Hippocampal formation (tissue), 2 donors: ENCODE measurements at places on chromosomes 5 and 9.

GRCh38 chr5:74326571-74327338 is 313.8 kb downstream of the ENC1 start:
- DNase-seq: no peak

GRCh38 chr5:10301266-10301665 is 6.4 kb downstream of the CMBL start:
- DNase-seq: no peak

DNA sequence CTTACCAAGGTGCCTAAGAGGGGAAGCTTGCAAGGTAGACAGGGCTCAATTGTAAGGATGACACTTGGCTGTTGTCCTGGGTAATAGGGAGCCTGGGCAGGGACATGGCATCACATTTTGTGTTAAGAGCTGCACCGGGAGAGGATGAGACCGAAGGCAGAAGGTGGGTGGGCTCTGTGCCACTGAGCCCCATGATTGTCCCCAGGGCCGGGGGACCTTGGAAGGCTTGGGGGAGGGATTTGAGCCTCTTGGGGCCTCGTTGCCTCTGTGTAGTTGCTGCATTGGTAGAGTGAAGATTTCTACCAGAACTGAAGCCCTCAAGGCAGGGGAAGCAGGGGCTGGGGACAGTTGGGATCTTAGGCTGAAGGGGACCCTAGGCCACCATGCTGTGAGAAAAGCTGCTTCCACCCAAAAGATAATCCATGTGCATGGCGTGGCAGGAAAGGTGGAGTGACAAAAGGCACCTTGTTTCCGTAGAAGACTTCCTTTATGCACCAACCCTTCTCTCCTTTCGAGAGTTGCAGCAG is 11.9 kb downstream of the FGF18 start:
- no peak for DNase-seq

DNA sequence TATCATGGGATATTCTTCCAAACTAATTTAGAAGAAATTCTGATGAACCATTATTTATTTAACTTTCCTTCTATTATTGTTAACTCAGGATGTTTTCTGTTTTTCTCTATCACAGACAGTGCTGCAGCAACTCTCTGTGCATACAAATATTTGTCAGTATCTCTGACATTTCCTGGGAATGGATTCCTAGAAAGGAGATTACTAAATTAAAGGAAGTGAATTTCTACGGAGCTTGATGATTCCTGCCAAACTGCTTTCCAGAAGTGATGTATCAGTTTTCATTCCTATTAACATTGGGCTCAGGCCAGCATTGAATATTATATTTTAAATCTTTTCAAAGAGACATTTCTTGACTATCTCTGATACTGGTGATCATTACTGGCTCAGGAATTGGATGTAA is 26.0 kb upstream of the MAST4 start:
- no peak for DNase-seq

- DNase-seq: no peak
These were observed 18.3 kb downstream of the TNIP1 start for GRCh38 chr5:151062405-151063141.

- DNase-seq: no peak
These were observed 27.5 kb downstream of the CDH6 start for GRCh38 chr5:31221001-31221400.

DNA sequence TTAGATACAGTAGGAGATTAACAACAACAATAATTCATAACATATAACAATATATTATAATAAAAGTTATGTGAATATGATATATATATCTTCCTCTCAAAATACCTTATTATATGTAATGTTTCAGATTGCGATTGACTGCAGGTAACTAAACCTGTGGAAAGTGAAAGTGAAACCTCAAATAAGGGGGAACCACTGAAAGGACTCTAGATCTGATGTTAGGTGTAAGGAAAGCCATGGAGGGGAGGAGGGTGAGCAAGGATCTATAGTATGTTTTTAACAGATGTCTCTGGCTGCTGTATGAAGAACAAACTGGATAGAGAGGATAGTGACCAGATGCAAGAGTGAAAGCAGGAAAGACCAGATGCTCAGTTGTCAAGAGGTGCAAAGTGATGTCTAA is 5.8 kb upstream of the FSTL4 start:
- DNase-seq: no peak

DNA sequence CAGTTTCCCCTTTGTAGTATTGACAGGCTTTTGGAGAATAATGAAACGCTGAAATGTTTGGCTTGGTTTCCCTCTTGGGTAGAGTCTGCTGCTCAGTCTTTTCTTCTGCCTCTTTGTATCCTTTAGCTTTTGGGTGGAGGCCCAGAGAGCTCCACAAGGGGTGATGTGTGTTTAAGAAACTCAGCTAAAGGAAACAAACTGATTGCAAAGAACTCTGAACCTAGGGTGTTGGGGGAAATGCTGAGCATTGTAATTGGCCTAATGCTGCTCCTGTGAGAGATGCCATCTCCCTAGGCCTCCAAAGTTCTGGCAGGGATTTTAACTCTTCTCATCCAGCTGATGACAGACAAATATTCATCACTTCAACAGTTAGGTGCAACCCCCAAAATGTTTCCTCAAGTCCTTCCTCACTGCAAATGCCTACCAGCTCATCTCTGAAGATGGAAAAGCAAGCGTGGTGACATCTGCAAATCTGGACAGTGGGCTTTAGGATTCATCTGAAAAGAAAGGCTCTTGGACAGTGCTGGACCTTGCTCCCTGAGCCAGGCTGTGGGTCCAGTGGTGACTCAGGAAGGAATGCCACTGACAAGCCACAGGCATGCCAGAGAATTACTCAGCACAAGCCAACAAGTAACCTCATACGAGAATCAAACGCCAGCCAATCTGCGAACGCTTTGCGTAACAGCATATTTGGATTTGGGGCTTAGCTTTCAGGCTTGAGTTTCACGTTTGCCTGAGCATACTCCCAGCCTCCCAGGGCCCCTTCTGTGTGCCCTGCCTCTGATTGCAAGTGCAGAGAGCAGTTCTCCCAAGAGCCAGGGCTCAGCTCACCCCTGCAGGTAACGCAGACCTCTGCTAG is 30.5 kb upstream of the ZSWIM6 start:
- no peak for DNase-seq

DNA sequence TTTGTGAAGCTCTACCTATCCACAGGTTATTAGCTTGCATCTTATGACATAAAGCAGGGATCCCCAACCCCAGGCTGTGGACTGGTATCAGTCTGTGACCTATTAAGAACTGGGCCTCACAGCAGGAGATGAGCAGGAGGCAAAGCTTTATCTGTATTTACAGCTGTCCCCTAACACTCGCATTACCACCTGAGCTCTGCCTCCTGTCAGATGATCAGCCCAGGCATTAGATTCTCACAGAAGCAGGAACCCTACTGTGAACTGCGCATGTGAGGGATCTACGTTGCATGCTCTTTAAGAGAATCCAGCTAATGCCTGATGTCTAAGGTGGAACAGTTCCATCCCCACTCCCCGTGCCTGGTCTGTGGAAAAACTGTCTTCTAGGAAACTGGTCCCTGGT is 19.7 kb downstream of the FBXW11 start:
- DNase-seq: no peak

DNA sequence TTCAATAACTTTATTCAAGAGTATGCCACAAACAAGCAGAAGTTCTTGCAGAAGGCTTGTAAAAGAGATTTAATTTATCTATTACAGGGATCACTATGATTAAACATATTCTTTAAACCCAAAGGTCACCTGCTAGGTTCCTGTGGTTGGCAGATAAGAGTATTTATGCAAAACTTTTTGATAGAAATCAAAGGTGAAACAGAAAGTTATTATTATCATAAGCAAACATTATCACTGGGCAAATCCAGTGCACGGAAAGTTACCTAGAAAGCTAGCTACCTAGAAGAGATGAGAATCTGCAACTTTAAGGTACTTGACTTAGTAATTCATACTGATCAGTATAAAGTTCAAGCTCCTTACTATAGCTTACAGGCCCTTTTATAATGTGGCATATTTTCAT is 3.2 kb downstream of the STARD4 start:
- DNase-seq: no peak

- no peak for DNase-seq
These were observed 24.1 kb downstream of the GOLGA2 start for GRCh38 chr9:128251732-128252100.

DNA sequence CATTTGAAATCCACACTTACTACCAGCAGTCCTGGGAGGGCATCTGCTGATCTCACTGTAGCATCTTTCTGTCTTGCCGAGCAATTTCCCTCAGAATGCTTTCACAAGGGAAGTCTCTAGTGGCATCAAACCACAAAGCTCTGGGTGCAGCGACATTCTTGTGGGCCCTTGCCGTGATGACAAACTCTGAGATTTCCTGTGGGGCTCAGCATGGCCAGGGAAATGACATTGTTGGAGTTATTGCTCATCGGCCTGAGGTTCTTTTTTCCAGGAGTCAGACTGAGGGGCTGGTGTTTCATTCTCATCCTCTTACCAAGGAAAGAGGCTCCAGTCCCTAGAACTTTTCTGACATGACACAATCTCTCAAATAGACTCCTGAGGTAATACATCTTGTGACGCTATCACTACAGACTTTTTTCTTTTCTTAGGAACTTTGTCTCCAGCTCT is 51.4 kb downstream of the PFDN1 start:
- DNase-seq: no peak

DNA sequence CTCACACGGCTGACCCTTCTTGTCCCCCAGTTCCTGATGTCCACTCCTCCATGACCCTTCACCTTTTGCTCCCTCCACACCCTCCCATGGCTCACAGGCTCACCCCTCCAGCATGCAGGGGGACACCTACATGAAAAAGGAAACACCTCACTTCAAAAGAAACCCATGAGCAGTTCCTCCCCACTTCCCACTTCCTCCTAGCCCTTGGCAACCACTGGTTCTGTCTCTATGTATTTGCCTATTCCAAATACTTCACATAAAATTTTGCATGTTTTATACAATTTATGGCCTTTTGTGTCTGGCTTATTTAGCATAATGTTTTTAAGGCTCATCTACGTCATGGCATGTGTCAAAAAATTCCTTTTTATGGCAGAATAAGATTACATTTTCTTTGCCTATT is 100.2 kb upstream of the S1PR3 start:
- DNase-seq: no peak

- no peak for DNase-seq
These were observed 120.5 kb downstream of the FEM1C start for GRCh38 chr5:115424030-115424429.

DNA sequence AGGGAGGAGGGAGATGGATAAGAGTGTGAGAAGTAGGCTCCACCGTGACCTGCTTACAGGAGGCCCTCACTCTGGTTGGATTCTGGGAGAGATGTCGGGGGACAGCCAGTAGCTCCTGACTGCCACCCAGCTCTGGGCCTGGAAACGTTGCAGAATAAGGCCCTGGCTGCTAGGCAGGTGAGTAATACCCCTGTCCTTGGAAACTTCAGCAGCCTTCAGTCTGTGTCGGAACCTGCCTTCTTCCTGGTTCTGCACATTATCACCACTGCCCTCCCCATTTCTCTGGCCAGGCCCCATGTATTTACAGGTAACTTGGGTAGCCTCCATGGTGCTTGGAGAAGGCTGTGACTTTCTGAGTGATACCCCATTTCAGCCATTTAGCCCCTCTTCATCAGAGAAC is 26.8 kb downstream of the FAXDC2 start:
- no peak for DNase-seq

GRCh38 chr5:95022967-95023695 is 261.8 kb downstream of the MCTP1 start:
- no peak for DNase-seq

DNA sequence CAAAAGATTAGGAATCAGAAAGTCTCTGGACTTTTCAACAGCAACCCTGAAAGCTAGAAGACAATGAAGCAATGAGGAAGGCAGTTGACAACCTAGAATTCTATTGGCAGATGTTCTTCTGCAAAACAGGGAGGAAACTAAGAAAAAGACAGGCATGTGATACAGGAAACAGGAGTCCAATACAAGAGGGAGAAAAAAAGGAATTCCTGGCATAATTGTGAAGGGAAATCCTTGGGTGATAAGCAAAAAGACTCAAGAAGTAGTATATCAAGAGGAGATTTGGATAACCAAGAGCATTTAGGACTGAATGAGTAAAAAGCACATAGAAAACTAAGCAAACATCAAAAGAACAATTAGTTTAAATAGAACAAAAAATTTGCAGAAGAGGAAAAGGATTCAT is 58.6 kb downstream of the LPAR1 start:
- DNase-seq: no peak

DNA sequence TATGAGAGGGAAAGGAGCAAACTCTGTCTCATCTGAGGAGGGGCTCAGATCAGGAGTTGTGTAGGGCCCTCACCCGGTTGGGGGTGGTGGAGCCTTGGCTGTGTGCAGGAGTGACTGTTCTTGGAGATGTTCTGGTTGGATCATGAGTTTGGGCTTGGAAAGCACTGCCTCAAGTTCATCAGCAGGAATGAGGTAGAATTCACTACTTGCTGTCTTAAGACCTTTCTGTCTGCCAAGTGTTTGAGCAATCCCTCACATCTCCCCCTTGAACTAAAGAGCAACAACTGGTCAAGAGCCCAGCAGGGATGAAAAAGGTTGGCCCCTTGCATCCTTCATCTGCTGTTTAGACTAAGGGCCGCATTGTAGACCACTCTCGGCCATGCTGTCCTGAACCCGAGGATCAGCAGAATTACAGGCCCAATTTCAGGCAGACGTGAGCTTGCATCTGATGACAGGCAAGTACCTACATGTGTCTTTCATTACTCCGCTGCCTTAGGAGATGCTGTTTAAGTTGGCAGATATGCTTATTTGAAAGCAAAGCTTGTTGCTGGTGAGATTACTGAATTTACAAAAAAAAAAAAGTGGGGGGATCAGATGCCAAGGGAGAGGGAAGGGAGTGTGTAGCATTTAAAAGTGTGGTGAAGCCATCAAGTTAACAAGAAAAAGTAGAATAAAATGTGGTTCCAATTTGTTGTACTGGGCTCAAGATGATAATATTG is 36.4 kb downstream of the PIK3R1 start:
- peak; percentile 30 for DNase-seq

DNA sequence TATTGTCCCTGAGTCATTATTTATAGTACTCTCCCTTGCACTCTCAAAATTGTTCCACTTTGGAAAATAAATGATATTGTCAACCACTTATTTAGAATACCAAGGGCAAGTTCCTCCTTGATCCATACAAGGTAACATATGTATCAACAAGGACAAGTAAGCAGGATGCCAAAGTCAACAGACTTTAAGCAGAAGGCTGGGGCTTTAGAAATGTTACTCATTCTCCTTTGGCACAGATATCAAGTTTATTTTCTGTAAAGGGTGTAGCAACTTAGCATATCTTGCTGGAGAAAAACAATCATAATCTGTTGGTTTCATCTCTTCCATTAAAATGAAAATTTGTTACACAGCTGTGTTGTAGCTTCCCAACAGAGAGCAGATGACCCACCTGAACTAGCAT is 248.7 kb upstream of the SLC30A5 start:
- DNase-seq: no peak

GRCh38 chr9:5554254-5554653 is 43.9 kb downstream of the PDCD1LG2 start:
- DNase-seq: no peak

GRCh38 chr5:91867799-91868198 is 484.7 kb upstream of the ARRDC3 start:
- DNase-seq: no peak

- DNase-seq: no peak
These were observed 110.5 kb downstream of the MEGF10 start for GRCh38 chr5:127400946-127401670.

- no peak for DNase-seq
These were observed 35.5 kb downstream of the ARHGEF37 start for GRCh38 chr5:149616727-149617285.

GRCh38 chr5:143812085-143812705 is at the start of gene HMHB1:
Gene HMHB1 (plus strand): TSS chr5:143812161.
- no peak for DNase-seq
